ENCODE measurements at places on chromosomes 2 and 18.

DNA sequence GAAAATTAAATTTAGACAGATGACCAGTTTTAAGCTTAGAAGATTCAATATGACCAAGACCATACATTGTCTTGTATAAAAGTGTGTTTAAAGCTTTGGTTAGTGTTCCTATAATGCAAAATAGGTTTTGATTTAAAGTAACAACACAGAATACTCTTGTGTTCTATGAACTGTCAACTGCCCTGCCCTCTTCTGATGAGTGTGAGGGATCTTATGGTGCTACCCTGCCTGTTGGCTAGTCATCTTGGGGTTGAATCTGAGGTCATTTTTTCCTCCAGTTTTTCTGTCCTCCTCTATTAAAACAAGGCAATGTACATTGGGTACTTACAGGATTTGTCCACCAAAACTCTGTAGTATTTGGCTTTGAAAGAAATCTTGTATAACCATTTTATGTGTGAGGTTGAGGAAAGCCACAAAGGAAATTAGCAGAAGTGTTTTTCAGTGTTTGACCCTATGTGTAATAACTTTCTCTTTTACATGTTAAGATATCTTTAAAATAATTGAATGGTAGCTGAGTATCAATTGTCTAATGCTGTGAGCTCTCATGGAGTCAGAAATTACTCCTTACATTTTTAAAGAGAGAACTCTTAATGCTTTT is 129.1 kb downstream of the SPTBN1 start:
- no peak for DNase-seq

DNA sequence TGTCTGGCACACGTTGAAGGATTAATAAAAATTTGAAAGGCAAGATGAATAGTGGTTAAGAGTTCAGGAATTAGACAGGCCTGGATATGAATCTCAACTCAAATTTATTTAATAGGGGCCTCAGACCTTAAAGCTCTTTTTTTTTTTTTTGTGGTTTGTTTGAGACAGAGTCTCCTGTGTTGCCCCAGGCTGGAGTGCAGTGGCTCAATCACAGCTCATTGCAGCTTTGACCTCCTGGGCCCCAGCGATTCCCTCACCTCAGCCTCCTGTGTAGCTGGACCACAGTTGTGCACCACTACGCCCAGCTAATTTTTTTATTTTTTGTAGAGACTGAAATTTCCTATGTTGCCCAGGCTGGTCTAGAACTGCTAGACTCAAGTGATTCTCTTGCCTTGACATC is 3.0 kb downstream of the ZRANB3 start:
- no peak for DNase-seq

DNA sequence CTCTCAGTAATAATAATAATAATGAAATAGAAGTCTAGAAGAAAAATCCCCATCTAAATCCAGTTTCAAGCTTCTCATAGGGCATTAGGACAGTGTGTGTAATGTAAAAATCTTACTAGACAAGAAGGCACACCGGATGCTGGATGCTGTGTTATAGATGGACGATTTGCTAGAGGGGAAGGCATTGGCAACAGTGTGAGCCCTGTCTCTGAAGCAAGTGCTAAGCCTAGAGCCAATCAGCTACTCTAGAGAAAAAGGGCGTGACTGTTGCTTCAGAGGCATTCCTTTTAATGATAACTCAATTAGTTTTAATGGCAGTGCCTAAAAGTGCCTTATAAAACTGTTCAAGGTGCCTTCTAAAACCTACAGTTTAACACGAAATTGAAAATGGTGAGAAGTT is 344.9 kb downstream of the TDRD15 start:
- DNase-seq: no peak

DNA sequence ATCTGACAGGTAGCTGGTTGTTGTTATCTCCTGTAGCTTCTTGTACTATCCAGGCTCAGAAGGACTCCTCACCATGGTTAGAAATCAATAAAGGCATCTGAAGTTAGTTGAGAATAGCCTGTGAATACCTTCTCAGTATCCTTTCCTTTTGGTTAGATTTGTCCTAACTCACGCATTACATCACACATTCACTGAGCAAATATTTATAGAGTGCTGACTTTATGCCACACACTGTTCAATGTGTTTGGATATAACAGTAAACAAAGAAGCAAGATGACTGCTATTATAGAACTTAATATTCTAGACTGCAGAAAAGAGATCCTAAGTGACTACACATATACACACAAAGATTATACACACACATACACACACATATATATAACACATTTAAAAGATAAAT is 889.9 kb upstream of the CHAC2 start:
- no peak for DNase-seq

DNA sequence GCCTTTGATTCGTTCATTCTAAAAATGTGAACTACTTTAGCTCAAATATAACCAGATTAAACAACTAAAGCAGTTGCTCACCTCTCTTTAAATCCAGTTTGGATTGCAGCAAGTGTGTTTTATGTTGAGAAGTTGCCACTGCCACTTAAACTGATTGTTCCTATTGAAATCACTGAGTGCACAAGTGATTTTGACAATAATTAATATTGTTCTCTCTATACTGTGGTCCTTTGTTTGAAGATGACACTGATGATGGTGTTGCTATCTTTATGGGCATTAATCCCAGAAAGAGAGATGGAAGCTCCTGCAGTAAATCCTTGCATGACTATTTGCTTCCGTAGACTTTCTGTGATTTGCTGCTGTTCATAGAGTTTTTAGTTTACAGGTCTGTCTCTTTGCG is 251.4 kb upstream of the ZEB2 start:
- DNase-seq: no peak

- no peak for DNase-seq
Measured at GRCh38 chr2:1557467-1557820, 144.2 kb downstream of the TPO start.
